ENCODE measurements at places on chromosomes 7 and 10.

DNA sequence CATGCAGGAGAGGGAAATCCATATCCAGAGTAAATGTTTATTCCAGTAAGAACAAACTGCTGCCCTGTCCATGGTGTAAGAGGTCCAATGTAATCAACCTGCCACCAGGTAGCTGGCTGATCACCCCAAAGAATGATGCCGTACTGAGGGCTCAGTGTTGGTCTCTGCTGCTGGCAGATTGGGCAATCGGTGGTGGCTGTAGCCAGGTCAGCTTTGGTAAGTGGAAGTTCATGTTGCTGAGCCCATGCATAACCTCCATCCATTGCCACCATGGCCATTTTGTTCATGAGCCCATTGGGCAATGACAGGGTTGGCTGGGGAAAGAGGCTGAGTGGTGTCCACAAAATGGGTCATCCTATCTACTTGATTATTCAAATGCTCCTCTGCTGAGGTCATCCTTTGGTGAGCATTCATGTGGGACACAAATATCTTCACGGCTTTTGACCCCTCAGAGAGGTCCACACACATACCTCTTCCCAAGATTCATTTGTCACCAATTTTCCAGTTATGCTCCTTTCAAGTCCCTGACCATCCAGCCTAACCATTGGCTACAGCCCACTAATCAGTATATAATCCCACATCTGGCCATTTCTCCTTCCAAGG lies 23.3 kb upstream of the PAPSS2 start:
- no peak for DNase-seq

DNA sequence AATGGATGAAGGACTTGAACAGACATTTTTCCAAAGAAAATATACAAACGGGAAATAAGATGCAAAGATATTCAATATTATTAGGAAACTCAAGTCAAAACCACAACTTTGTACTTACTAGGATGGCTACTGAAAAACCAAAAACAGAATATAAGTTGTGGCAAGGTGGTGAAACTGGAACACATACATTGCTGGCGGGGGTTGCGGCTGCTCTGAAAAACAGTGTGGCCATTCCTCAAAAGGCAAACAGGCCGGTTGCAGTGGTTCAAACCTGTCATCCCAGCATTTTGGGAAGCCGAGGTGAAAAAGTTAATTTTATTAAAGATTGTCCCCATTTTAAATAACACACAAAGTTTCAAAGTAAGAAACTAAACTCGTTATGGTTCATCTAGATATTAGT lies 9.9 kb upstream of the ZNF713 start:
- no peak for DNase-seq

DNA sequence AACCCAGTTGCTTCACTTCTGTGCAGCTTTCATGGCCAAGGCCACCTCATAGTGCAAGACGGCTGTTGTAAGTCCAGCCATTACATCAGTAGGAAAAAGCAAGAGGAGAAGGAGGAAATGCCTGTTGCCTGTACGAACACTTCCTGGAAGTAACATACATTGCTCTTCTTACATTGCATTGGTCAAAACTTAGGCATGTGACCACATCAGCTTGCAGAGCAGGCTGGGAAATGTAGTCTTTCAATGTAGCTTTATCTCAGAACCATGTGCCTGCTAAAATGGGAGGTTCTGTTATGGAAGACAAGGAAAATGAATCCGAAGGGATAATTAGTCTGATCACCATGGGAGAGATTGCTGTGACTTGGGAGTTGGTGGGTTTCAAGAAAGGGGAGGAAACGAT lies 4.3 kb downstream of the SLC29A3 start:
- DNase-seq, result peak; percentile 47

DNA sequence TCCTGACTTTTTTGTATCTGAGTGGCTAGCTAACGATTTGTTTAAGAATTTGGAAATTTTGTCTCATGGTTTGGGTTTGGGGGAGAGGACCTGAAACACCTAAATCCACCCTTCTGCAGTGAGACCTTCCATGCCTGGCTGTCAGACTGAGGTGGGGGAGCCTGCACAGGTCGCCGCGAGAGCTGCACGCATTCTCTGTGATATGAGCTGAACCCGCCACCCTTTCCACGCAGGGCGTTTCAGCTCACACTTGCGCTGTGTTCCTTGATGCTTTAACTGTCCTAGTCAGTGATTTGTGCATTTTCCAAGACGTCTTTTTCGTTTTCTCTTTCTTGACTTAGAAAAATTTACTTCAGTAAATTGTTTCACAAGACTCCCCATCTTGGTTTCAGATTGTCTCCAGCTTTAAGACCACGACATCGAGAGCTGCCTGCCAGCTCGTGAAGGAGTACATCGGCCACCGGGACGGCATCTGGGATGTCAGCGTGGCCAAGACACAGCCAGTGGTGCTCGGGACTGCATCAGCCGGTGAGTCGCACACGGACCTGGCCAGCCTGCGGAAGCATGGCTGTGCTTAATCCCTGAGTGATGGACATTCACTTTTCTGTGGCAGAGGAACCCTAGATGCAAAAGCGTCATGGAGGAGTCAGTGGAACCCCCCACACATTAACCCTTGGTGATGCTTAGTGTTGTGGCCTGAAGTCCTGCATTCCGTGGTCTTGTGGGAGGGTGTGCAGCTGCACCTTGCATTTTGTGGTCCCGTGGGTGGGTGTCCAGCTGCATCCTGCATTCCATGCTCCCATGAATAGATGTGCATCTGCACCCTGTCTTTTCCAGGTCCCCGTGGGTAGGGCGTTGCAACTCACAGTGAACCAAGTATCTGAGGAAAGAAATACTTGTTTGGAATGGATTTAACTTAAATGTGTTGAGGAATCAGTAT lies 28.1 kb downstream of the WDR37 start:
- DNase-seq, result no peak

DNA sequence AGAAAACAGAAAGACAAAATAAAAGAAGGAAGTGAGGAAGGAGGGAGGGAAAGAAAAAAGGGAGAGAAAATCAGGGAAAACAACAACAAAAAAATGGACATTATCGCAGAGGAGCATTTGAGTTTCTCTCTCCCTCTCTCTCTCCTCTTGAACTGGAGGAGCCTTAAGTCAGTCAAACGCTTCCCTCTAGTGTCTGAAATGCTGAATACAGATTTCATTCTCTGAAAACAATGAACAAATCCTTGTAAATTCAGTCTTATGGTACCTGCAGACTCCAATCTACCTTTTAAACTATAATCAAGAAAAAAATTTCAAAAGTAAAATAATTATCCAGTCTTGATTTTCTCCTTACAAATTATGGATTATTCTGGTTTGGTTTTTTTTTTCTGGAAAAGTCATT lies 89.2 kb upstream of the PFKP start:
- peak; percentile 68 for DNase-seq

DNA sequence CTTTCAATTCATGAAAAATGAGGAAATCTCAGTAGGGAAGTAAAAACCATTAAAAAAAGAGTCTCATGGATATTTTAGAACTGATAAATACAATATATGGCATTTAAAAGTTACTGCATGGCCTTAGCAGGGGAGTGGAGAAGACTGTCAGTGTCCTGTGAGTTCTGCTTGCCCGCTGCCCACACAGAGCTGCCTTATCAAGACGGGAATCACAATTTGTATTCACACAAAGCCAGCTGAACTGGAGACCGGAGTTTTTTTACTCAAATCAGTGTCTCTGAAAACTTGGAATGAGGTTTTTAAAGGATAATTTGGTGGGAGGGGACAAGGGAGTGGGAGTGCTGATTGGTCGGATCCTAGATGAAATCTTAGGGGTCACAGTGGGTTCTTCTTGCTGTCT lies 17.1 kb downstream of the LANCL2 start:
- no peak for DNase-seq

GRCh38 chr10:27747096-27747451 lies 1.5 kb upstream of the MKX start:
- DNase-seq, result peak; percentile 5

DNA sequence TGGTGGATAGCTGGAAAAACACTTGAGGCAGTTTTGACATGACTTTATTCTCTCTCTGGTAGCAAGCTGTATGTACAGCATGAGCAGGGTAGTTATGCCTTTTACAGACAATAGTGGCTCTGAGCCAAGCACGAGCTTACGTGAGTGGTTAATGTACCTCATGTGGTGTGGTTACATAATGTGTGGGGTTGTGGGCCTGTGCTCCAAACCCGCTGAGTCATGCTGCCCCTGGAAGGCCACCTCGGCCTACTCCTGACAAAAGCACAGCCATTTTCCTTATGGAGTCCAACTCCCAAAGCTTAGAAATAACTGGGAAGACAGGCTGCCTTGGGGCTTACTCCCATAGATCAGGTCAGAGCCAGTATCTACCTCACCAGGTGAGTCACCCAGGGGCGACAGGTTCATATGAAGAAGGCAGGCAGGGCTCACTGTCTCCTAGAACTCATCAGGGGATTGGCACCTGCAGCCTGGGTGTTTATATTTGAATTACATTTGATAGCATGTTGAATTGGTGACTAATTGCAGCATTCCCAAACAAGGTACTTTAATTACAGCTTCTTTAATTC lies 404.5 kb downstream of the ADRA2A start:
- DNase-seq, result no peak

- no peak for DNase-seq
Measured at GRCh38 chr7:69032848-69033247, 565.4 kb upstream of the AUTS2 start.

- DNase-seq, result no peak
Measured at GRCh38 chr7:41478187-41478586, 224.7 kb downstream of the INHBA start.

- peak; percentile 34 for DNase-seq
Measured at GRCh38 chr7:7228472-7228871, 46.1 kb downstream of the C1GALT1 start.

DNA sequence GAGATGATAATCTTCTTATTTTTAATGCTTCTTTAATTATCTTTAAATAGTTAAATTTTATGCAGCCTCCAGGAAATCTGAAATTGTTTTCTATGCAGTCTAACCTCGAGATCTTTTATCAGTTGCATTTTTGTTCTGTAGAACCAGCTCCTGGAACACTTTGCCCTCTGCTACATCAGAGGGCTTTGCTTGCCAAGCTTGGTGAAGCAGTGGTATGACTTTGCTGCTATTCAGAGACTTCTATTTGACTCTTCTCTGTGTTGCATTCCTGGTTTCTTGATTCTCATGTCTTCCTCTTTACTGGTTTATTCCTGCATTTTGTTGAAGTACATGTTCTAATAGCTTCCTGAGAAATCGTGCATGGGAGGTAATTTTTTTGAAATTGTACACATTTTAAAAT lies 163.7 kb upstream of the TMEM229A start:
- no peak for DNase-seq

DNA sequence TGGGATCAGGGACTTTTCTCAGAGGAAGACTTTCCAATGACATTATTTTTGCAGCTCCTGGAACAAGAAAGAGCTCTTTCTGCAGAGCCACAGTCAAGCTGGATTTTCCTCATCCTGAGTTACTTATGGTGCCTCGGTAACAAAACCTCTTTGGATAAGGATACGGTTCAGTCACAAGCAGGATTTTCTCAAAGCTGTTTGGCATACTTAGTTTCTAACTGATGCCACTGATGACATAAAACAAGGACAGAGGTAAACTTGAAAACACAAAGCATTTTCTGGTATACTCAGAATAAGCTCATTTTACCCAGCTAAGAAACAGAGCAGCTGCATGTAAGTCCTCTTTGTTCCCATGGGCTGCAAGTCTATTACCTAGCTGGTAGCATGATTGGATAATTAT lies 340.9 kb upstream of the MEOX2 start:
- DNase-seq, result peak; percentile 29

- no peak for DNase-seq
Measured at GRCh38 chr7:751826-752225, 24.7 kb upstream of the PRKAR1B start.

- no peak for DNase-seq
Measured at GRCh38 chr7:46480619-46481018, 559.5 kb upstream of the IGFBP3 start.
